ENCODE measurements at places on chromosomes 12 and 14.
A peak's percentile ranks its signal among the peaks of the same experiment; 100 is the strongest.

DNA sequence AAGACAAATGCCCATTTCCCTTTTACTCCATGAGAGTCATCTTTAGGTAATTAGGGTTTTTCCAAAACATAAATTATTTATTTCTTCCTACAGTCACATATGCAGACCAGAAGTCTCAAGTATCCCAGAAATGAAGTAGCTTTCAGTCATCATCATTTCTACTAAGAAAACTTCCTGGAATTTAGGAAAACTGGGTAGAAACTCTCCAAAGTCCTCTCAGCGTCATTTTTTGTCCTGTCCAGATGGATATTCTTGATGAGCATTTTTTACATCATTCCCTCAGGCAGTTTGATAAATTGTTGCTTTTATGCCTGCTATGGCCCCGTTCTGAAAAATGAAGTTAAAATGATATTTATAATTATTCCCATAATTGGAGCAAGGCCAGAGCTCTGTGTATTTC lies 93.9 kb upstream of the DCN start:
- DNase-seq, result no peak

GRCh38 chr14:51880835-51881580 lies 20.6 kb downstream of the GNG2 start:
- DNase-seq, result no peak

GRCh38 chr12:48489012-48489411 lies 6.7 kb downstream of the C12orf54 start:
- no peak for DNase-seq

DNA sequence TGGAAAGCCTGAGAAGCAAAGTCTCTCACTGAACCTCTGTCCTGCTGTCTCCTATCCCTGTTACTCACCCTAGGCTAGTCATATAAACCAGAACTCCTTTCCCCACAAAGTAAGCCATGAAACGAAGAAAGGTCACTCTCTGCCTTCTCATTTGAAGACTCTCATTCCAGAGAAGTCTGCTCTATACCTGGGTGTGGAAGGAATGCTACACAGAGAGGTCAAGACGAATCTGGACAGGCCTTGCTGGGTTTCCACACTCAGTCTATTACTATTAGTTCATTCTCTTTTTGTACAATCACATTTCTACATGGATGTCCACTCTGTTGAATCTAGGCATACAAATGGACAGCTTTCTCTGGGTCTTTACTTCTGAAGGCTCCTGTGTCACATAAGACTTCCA lies 2.4 kb upstream of the AEBP2 start:
- DNase-seq, result no peak

DNA sequence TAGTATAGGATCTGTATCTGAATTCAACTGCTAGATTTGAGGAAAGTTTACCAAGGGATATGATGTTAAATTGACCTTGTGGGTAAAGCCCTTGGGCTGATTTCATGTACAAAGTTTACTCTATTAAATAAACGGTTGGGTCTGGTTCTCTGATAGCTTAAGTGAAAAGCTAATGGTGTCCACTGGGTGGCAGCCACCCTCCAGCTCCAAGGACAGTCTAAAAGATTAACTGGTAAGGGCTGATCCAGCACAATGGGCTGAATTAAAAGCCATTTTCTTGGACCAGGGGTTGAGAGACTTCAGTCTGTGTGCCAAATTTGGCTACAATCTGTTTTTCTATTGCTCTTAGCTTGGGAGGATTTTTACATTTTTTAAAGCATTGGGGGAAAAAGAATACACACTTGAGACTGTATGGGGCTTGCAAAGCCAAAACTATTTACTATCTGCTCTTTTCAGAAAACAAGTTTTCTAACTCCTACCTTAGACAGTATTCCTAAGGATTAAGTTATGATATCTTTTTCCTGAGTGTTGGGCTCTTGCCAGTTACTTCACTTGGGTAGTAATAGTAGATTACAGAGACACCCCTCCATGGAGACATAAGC lies 116.5 kb downstream of the GPHN start:
- peak; percentile 31 for DNase-seq

GRCh38 chr12:83461336-83461935 lies 774.7 kb downstream of the TMTC2 start:
- DNase-seq, result no peak

GRCh38 chr14:91256661-91257060 lies 12.2 kb upstream of the GPR68 start:
- DNase-seq, result no peak

- DNase-seq, result no peak
These were observed 1.8 kb downstream of the FLRT2 start for GRCh38 chr14:85531587-85532373.

DNA sequence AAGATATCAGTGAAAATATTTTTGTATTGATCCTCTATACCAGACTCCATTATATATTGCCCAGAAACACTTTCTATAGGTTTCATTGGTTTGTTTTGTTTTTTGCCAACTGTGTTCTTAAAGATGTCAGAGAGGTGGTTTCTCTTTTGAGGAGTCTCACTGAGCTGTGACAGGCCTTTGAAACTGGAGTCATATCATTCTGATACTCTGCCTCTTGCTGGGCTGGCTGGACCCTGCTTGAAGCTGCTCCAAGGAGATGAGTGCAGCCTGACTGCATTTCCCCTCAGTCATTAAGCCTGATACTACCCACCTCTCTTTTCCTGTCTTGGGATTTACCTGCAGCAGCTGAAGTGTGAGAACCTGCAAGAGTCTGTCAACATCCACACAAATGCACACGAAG lies 16.4 kb upstream of the TAS2R30 start:
- DNase-seq, result no peak

GRCh38 chr12:108634341-108634751 lies 652 bp upstream of the SELPLG start:
- DNase-seq, result peak; percentile 94

GRCh38 chr12:110766311-110767154 lies 23.8 kb upstream of the PPP1CC start:
- no peak for DNase-seq

DNA sequence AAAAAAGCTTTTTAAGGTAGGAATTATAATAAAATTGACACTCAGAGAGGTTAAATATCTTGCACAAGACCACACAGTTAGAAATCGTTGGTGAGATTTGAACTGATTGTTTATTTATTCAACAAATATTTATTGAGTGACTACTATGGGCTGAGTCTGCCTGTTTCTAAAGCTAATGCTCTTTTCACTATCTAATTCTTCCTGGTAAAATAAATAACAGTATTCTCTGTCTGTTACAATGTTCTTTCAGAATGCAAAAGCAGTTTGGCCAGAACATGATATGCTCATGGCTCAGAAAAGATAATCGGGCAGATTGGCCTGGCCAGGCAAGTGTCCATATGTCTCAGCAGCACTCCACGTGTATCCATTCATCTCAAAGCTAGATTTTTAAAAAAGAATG lies 82.0 kb downstream of the BTG1 start:
- no peak for DNase-seq

- DNase-seq, result no peak
These were observed 741.8 kb downstream of the TMEM121 start for GRCh38 chr14:106268013-106268727.

All from MM.1S (cell line).